Left ventricle myocardium inferior (tissue), 1 donor: ENCODE measurements at places on chromosomes 16 and 17.

- no peak for DNase-seq
Observed at GRCh38 chr17:75854101-75854748, 910 bp downstream of the WBP2 start.

DNA sequence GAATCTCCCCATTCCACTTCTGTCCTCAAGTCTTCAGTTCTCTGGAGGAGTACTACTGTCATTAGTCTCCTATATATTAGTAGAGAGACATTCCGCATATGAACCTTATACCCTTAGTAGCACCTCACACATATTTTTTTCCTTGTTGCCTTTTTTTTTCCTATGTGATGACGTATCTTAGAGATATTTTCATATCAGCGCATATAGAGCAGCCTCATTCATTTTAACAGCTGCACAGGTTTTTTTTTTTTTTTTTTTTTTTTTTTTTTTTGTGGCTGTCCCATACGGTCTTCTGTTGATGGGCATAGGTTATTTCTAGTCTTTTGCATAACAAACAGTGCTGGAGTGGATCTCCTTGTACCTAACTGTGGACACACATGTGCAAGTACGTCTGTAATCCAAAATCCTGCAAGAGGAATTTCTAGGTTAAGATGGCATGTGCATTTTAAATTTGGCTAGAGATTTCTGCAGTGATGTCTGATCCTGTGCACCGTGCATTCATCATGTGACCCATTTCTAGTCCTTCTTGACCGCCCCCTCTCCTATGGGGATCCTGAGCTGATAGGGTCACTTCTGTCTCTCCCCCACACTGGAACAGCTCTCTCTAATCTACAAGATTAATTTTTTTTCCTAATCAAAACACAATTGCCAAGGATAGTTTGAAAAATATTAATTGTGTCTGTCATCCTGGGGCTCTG lies 64.8 kb downstream of the PRKCB start:
- no peak for DNase-seq

- no peak for DNase-seq
Observed at GRCh38 chr16:71357681-71358080, 842 bp upstream of the CALB2 start.

DNA sequence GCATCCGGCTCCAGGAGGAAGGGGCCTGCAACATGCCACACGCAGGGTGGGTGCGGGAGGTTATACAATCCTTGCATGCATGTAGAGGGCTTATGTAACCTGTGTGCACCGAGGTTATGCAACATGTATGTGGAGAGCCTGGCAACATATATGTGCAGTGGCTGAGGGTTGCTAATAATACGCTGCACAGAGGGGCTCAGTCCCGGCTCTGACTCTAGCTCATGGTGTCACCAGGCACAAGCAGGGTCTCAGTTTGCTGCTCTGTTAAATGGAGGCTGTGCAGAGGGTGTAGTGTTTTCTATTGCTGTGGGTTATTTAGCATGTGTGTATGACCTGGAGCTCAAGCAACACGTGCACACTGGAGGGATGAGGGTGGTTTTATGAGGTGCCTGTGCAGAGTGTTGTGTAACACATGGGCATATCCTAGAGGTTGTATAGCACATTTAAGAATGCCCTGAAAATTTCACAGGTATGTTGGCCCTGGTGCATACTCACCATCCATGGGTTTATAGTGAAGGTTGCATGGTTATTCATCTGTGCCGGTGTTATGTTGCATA lies 13.3 kb downstream of the THRA start:
- DNase-seq: no peak

DNA sequence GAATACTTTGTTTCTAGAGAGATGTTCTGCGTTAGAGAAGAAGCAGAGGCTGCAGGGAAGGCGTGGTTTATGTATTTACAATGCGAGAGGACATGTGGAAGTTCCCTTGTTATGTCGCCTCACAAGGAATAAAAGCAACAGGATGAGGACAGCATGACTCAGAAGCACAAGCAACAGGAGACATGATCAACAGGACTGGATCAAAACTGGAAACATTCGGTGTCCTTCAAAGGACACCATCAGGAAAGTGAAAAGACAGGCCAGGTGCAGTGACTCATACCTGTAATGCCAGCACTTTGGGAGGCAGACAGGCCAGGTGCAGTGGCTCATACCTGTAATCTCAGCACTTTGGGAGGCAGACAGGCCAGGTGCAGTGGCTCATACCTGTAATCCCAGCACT lies 52.6 kb downstream of the CCDC57 start:
- no peak for DNase-seq

GRCh38 chr16:57985204-57986181 lies 14.6 kb upstream of the CNGB1 start:
- no peak for DNase-seq

DNA sequence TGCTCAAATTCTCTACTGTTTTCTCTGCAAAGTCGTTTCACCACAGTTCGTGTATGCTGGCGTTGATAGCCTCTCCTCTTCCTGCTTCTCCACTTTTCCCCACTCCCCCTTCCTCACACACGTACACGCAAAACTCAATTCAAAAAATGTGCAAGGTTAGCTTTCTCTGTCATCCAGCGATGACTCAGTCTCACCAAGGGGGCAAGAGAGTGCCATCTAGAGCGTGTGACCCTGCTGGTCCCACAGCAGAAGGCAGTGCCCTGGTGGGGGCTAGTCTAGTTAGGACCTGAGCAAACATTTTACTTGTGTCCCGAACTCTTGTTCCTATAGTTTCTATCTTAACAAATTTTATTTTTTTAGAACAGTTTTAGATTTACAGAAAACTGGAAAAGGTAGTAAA lies 121.2 kb upstream of the CHMP6 start:
- no peak for DNase-seq

DNA sequence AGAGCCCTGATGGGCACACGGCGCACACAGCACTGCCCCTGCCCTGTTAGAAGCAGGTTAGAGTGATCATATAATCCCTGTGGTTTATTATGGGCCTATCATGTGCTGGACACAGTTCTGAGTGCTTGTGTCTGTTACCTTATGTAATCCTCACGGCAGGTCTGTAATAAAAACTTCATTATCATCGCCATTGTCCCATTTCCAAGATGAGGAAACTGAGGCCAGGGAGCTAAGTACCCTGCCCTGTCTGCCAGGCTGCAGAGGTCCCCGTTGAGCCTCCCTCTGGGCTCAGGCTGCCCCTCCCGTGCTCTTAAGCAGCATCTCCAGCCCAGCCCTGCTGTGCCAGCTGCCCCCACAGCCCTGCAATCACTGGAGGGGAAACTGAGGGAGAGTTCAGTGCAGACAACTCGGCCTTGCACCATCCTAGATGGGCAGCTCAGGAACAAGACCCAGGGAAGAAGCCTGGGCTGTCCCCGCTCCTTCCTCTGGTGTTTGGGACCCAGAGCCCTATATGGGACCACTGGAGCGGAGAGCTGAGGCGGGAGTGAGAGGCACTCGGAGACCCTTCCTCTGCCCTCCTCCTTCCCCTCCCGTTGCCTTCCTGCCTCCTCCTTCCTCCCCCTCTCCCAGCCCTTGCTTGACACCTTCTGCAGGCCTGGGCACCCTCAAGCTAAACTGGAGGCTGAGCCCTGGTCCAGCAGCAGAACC lies 42.0 kb downstream of the WNT3 start:
- no peak for DNase-seq

DNA sequence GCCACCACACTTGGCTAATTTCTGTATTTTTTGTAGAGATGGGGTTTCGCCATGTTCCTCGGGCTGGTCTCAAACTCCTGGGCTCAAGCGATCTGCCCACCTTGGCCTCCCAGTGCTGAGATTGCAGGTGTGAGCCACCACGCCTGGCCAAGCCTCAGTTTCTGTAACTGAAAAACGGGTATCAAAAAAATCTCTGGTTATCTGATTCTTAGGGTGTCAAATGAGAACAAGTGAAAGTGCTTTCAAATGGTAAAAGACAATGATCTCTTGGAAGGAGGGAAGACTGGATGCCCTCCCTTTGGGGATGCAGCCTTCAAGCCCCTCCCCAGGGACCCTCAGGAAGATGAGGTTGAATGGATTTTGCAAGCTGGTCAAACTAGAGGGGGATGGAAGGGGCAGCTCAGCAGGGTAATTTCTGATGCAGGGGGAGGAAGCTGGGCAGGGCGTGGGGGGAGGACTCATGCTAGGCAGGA lies 22.3 kb downstream of the ARHGAP23 start:
- no peak for DNase-seq

DNA sequence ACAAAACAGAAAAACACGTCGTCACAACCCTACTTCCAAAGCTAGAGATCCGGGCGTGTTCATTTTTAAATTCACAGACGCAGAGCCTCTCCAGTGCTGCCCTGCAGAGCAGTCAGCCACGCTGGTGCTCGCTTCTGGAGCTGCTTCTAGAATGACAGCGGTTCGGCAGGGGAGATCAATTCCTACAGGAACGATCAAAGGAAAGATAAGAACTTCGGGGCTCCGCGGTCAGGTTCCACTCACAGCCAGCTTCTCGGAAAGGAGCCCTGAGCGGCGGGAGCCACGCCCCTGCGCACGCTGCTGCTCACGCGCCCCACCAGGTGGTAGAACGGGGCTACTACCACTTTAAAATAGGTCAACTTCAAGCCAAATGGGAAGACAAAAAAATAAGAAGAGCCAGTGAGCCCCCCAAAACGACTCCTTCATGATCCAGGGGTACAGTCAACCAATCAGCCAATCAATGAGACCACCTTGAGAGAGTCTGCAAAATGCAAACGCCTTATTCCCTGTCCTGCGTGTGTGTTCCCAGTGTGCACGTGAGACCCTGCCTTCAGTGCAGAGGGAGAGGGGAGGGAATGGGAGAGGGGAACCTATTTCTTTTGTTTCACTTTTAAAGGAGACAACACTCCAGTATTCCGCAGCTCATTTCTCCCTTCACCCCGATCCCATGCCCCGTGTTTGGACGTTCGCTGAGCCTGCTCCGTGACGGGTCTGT lies 209.7 kb downstream of the RBFOX3 start:
- peak; percentile 60 for DNase-seq

- no peak for DNase-seq
Observed at GRCh38 chr16:239948-240277, 5.3 kb downstream of the FAM234A start.

DNA sequence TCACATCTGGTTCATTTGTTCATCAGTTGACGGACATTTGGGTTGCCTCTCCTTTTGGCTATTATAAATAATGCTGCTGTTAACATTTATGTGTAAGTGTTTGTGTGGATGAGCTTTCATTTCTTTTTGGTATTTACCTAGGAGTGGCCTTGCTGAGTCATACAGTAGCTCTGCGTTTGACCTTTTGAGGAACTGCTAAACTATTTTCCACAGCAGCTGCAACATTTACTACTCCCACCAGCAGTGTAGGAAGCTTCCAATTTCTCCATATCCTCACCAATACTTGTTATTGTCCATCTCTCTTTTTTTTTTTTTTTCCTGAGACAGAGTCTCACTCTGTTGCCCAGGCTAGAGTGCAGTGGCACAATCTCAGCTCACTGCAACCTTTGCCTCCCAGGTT lies 20.7 kb upstream of the PLCG2 start:
- no peak for DNase-seq

DNA sequence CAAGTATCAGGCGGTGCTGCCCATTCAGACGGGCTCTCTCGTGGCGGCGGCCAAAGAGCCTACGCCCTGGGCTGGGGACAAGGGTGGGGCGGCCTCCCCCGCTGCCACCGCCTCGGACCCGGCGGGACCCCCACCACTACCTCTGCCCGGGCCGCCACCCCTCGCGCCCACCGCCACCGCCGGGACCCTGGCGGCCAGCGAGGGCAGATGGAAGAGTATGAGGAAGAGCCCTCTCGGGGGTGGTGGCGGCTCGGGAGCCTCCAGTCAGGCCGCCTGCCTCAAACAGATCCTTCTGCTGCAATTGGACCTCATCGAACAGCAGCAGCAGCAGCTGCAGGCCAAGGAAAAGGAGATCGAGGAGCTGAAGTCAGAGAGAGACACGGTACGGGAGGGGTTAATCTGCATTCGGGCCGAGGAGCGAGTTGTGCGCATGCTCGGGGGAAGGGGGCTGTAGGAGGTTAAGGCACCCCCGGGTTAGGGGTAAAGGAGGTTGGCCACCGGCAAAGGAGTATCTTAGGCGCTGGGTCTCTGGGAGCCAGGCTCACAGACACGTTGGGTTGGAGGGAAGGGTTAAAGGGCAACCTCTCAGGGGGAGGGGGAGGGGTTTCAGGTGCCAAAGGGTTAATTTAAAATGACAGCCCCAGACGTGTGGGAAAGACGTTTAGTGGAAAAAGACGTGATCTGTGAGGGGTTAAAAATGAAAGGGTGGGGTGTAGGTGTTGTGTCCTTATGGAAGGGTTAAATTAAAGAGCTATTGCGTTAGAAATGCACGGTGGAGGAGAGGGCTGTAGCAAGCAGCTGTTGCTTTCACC lies 1.4 kb downstream of the MSL1 start:
- DNase-seq: peak; percentile 45

- DNase-seq: no peak
Observed at GRCh38 chr16:28072087-28072486, 8.6 kb upstream of the GSG1L start.

DNA sequence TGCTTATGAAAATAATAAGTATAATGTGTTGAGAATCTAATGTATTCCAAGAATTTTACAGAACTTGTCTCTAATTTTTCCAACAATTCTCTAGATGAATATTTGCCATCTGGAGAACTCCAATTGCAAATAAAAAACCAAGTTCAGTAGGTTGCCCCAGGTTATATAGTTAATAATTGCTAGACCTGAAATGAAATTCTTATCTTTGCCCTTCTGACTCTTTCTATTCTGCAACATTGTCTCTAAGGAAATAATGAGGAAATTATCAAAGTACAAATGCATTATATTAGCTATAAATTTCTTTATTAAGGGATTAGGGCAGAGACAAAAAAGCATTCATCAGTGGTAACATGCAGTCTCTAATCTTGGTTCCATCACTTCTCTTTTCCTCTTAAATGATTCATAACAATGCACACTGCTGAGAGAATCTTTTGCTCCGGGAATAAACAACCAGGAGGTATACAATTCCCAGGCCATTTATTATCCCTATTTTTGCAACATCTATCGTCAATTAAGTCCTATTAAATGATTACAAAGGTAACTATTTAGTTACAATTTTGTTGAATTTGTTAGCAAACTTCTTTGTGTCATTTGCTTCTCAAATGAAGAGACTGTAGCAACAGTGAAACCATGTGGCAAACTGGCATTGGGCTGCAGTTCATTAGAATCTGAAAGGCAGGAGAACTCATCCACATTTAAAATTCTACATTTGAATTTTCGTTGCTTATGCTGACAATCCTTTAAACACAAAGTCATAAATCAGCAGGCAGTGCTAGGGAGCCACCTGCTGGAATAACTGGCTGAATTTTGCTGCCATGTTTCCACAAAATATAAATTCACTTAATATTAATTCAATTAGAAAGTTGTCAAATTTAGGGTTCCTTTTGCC lies 349.6 kb downstream of the KIF2B start:
- no peak for DNase-seq

GRCh38 chr17:14094676-14095601 lies 25.6 kb downstream of the COX10 start:
- DNase-seq: no peak

DNA sequence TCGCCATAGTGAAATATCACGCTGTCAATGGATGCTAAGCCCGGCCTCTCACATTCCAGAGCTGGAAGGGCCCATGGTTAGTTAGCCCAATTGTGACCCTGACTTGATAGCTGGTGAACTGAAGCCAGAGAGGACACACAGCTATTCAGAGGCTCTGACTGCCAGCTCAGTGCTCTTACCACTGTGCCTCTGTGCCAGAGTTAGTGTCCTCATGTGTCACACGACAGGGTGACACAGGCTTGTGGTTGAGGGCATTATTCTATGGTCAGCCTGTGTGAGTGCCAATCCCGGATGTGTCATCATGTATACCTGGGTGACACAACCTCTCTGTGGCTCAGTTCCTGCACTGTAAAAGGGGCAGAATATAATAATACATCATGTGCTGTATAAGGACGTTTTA lies 2.5 kb upstream of the MT1X start:
- no peak for DNase-seq
